Small intestine (tissue), 16 donors: ENCODE measurements at places on chromosomes 16 and 17. TPM values are rescaled to one million over a fixed set of nuclear protein-coding genes. Genes with fewer than 3 reads are reported as not detected.
A peak's percentile ranks its signal among the peaks of the same experiment; 100 is the strongest.

WFDC1 gene
- 1.6 TPM for polyA plus RNA-seq

GGNBP2 gene
- 64.9 TPM for polyA plus RNA-seq

SLC6A2 gene
- polyA plus RNA-seq, result not detected

SEZ6L2 gene
- polyA plus RNA-seq, result 16.8 TPM

NXPH3 gene
- not detected for polyA plus RNA-seq

ELMO3 gene
- polyA plus RNA-seq, result 45.1 TPM

PKMYT1 gene
- polyA plus RNA-seq, result 24.7 TPM

RTN4RL1 gene
- 1.0 TPM for polyA plus RNA-seq

FAM20A gene
- polyA plus RNA-seq, result 30.3 TPM

ANKRD40CL gene
- polyA plus RNA-seq, result 39.0 TPM

STRADA gene
- polyA plus RNA-seq, result 8.1 TPM

WNT9B gene
- 0.63 TPM for polyA plus RNA-seq

KCNH4 gene
- not detected for polyA plus RNA-seq

ABI3 gene
- 2.7 TPM for polyA plus RNA-seq

GRCh38 chr17:7308625-7309433, 1.4 kb downstream of the EIF5A start:
- H3K27me3 ChIP-seq, result no peaks in the 10 kb centered on the region
- H3K4me3 ChIP-seq, result peak overlapping the region; percentile 95
- peak; percentile 90 for DNase-seq
- peaks cover 5% of the 10 kb centered on the region for H3K36me3 ChIP-seq

GRCh38 chr17:30393491-30393890, 14.8 kb downstream of the CPD start:
- H3K4me1 ChIP-seq, result peaks cover 2% of the 10 kb centered on the region
- peaks cover 7% of the 10 kb centered on the region for H3K36me3 ChIP-seq
- no peak for DNase-seq
- no peak overlapping the region for H3K4me3 ChIP-seq
- no peaks in the 10 kb centered on the region for H3K27me3 ChIP-seq

GRCh38 chr16:3881499-3881990, 1.0 kb upstream of the CREBBP start:
- H3K36me3 ChIP-seq, result no peaks in the 10 kb centered on the region
- peak overlapping the region; percentile 91 for H3K4me3 ChIP-seq
- DNase-seq, result no peak
- H3K27me3 ChIP-seq, result no peaks in the 10 kb centered on the region
- peaks cover 5% of the 10 kb centered on the region for H3K4me1 ChIP-seq

- no peak overlapping the region for H3K27ac ChIP-seq
- no peaks in the 10 kb centered on the region for H3K27me3 ChIP-seq
- H3K4me3 ChIP-seq, result no peak overlapping the region
- H3K36me3 ChIP-seq, result peaks cover 8% of the 10 kb centered on the region
- no peak for DNase-seq
Observed at GRCh38 chr17:37446027-37446426, 39.3 kb downstream of the TADA2A start.

GRCh38 chr17:64282753-64283080, 19.7 kb upstream of the TEX2 start:
- H3K4me1 ChIP-seq, result peaks cover under 1% of the 10 kb centered on the region
- no peak overlapping the region for H3K4me3 ChIP-seq
- H3K27me3 ChIP-seq, result no peaks in the 10 kb centered on the region
- no peak for DNase-seq

- DNase-seq, result no peak
- no peak overlapping the region for H3K4me3 ChIP-seq
- no peaks in the 10 kb centered on the region for H3K4me1 ChIP-seq
- no peak overlapping the region for H3K27ac ChIP-seq
- no peaks in the 10 kb centered on the region for H3K27me3 ChIP-seq
- H3K36me3 ChIP-seq, result peaks cover 2% of the 10 kb centered on the region
Observed at GRCh38 chr17:73011016-73011486, 81.4 kb downstream of the SLC39A11 start.

- DNase-seq, result no peak
- no peaks in the 10 kb centered on the region for H3K4me1 ChIP-seq
- no peaks in the 10 kb centered on the region for H3K27me3 ChIP-seq
- H3K4me3 ChIP-seq, result no peak overlapping the region
Observed at GRCh38 chr16:3998793-3999478, 117.3 kb downstream of the ADCY9 start.

GRCh38 chr17:44007346-44008204, 3.2 kb downstream of the NAGS start:
- peaks cover 5% of the 10 kb centered on the region for H3K4me1 ChIP-seq
- H3K36me3 ChIP-seq, result no peaks in the 10 kb centered on the region
- no peak for DNase-seq
- peak overlapping the region; percentile 23 for H3K27ac ChIP-seq

GRCh38 chr17:77242118-77242851, 101.5 kb downstream of the SEC14L1 start:
- no peak for DNase-seq
- H3K4me1 ChIP-seq, result peaks cover 4% of the 10 kb centered on the region
- no peaks in the 10 kb centered on the region for H3K27me3 ChIP-seq
- no peak overlapping the region for H3K4me3 ChIP-seq

DNA sequence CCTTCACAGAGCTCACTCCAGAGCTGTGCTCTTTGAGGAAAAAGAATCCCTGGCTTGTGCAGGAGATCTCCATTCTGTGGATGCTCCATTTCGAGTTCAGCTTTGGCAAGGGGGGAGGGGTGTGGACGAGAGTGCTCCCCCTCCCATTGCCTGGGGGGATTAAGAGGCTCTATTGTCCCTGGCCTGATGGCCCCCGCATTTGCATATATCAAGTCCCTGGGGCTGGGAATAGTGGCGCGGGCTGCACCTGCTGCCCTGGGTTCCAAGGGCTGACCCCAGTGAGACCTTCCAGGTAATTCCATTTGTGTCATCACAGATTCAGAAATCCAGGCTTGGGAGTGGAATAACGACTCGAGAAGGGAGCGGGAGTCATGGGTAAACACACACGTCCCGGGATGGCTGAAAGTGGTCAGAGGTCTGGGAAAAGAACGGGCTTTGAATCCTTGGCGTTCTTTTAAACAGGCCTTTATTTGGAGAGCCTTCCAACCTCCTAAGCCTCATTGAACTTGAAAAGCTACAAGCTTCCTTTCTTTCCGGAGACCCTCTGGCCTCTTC, 479.3 kb downstream of the HS3ST3B1 start:
- H3K4me3 ChIP-seq, result no peak overlapping the region
- no peak overlapping the region for H3K27ac ChIP-seq
- no peaks in the 10 kb centered on the region for H3K27me3 ChIP-seq
- no peak for DNase-seq
- H3K36me3 ChIP-seq, result no peaks in the 10 kb centered on the region

DNA sequence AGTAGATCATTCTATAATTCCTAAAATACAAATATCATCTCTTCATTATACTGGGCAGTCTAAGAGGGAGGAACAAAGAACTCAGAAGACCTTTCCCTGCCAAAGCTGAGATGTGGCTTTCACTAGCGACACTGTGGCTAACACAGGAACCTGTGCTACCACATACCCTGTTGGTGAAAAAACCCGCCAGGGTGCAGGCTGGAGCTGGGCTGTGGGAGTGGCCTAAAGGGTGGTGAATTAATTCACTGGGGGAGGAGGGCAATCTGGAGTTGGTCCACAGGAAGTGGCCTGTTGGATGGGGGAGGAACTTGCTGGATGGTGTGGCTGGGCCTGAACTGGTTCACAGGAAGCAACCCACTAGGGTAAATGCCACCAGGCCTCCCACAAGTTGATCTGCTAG, 7.4 kb downstream of the ZNF594 start:
- DNase-seq, result no peak
- no peak overlapping the region for H3K4me3 ChIP-seq
- peaks cover 2% of the 10 kb centered on the region for H3K36me3 ChIP-seq
- H3K4me1 ChIP-seq, result no peaks in the 10 kb centered on the region
- no peaks in the 10 kb centered on the region for H3K27me3 ChIP-seq

- DNase-seq, result peak; percentile 80
- no peaks in the 10 kb centered on the region for H3K27me3 ChIP-seq
- no peaks in the 10 kb centered on the region for H3K4me1 ChIP-seq
- H3K4me3 ChIP-seq, result peak overlapping the region; percentile 77
- H3K27ac ChIP-seq, result peak overlapping the region; percentile 98
- H3K36me3 ChIP-seq, result peaks cover 18% of the 10 kb centered on the region
Observed at GRCh38 chr17:45132572-45133463, 503 bp upstream of the PLCD3 start.

GRCh38 chr16:84260766-84261554, 21.1 kb upstream of the KCNG4 start:
- no peak overlapping the region for H3K27ac ChIP-seq
- DNase-seq, result no peak
- H3K4me3 ChIP-seq, result no peak overlapping the region
- H3K4me1 ChIP-seq, result no peaks in the 10 kb centered on the region
- H3K27me3 ChIP-seq, result no peaks in the 10 kb centered on the region

DNA sequence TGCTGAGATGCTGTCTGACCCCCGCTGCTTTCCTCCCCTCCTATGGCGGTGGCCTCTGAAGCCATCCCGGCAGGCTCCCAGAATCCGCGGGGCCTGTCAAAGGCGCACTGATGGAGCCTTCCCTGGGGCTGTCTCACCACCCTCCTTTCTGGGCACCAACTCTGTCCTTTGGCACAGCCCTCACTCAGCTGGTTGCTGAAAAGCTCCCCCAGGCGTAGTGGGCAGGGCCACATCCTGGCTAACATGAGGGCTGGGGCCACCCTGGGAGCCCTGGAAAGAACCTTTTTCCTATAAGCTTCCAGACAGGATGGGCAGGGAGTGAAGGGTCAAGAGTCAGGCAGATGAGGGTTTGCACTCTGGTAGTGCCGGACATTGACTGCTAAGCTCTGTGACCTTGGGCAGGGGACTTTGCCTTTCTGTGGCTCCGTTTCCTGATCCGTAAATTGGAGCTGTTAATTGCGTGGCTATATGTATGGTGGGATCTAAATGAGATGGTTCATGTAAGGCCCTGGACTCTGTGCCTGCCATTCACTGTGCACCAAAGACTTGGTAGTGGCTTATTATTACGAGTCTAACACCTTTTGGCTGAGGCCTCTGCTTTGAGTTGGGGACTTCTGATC, 27.6 kb upstream of the LASP1NB start:
- peak overlapping the region; percentile 91 for H3K27ac ChIP-seq
- H3K4me1 ChIP-seq, result peaks cover 9% of the 10 kb centered on the region
- H3K27me3 ChIP-seq, result no peaks in the 10 kb centered on the region
- DNase-seq, result no peak
- H3K36me3 ChIP-seq, result peaks cover 6% of the 10 kb centered on the region

GRCh38 chr17:64073771-64074703, 53.6 kb upstream of the ICAM2 start:
- H3K36me3 ChIP-seq, result peaks cover 10% of the 10 kb centered on the region
- H3K4me3 ChIP-seq, result no peak overlapping the region
- H3K4me1 ChIP-seq, result peaks cover 10% of the 10 kb centered on the region
- no peaks in the 10 kb centered on the region for H3K27me3 ChIP-seq
- DNase-seq, result no peak

GRCh38 chr17:35086931-35087573, 23.5 kb upstream of the RFFL start:
- H3K27me3 ChIP-seq, result no peaks in the 10 kb centered on the region
- DNase-seq, result peak; percentile 51
- peak overlapping the region; percentile 96 for H3K27ac ChIP-seq
- H3K36me3 ChIP-seq, result peaks cover 10% of the 10 kb centered on the region
- peaks cover 4% of the 10 kb centered on the region for H3K4me1 ChIP-seq

DNA sequence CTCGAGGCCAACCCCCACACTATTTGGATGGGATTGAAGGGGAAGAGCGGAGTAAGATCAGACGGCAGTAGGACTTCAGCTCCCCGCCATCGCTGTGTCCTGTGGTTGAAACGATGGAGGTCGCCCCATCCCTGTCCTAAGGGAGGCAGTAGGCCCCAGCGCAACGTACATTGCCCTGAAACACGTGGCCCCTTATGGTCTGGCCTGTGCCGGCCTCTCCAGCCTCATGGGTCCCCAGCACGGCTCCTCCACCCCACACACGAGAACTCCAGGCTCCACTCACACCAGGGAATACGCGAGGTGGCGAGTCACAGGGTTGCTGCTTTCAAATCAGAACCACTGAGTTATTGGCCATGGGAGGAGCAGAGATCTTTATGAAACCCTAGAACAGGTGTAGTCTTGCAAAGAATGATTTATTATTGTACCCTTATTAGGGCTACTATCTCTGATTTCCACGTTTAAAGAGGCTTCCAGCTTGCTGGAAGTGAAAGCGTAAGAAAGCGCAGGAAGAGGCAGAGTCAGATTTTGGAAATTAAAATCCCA, 669 bp upstream of the DCTPP1 start:
- H3K27ac ChIP-seq, result peak overlapping the region; percentile 67
- no peak for DNase-seq
- peaks cover 2% of the 10 kb centered on the region for H3K36me3 ChIP-seq
- H3K4me1 ChIP-seq, result no peaks in the 10 kb centered on the region
- H3K4me3 ChIP-seq, result peak overlapping the region; percentile 81

- no peaks in the 10 kb centered on the region for H3K27me3 ChIP-seq
- no peak overlapping the region for H3K27ac ChIP-seq
- DNase-seq, result no peak
- H3K4me3 ChIP-seq, result no peak overlapping the region
- peaks cover 5% of the 10 kb centered on the region for H3K4me1 ChIP-seq
- no peaks in the 10 kb centered on the region for H3K36me3 ChIP-seq
Observed at GRCh38 chr16:19379838-19380237, 37.8 kb upstream of the TMC5 start.

DNA sequence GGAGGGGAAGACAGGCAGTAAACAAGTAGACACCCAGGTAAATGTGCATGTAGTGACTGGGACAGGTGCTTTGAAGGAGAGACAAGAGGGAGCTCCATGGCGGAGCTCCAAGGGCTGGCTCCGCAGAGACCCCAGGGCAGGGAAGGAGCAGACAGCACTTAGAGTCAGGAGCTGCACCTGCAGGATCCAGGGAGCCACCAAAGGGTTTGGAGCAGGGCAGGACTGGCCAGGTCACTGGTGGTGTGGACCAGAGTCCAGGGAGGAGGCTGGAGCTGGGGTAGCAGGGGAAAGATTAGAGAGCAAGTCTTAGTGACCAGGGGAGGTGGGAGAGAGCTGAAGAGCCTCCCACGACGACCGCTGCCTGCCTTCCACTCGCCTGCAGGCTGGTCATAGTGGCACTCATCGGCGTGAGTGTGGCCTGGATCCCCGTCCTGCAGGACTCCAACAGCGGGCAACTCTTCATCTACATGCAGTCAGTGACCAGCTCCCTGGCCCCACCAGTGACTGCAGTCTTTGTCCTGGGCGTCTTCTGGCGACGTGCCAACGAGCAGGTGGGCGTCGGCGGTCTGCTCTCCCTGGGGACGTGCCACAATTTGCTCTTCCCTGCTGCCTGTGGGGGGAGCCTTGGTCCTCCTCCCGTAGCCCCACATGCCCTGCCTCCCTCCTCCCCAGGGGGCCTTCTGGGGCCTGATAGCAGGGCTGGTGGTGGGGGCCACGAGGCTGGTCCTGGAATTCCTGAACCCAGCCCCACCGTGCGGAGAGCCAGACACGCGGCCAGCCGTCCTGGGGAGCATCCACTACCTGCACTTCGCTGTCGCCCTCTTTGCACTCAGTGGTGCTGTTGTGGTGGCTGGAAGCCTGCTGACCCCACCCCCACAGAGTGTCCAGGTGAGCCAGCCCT, 14.7 kb upstream of the FAM83G start:
- H3K4me1 ChIP-seq, result no peaks in the 10 kb centered on the region
- H3K36me3 ChIP-seq, result no peaks in the 10 kb centered on the region
- DNase-seq, result no peak
- no peak overlapping the region for H3K27ac ChIP-seq
- H3K4me3 ChIP-seq, result no peak overlapping the region
- H3K27me3 ChIP-seq, result no peaks in the 10 kb centered on the region

- H3K4me1 ChIP-seq, result peaks cover 6% of the 10 kb centered on the region
- no peaks in the 10 kb centered on the region for H3K27me3 ChIP-seq
- no peak overlapping the region for H3K4me3 ChIP-seq
- peak overlapping the region; percentile 59 for H3K27ac ChIP-seq
Observed at GRCh38 chr17:47229535-47230443, 20.6 kb downstream of the MYL4 start.
